CD4-positive, alpha-beta T cell treated with Interleukin-6 at 100 ng/mL for 8 hours (primary cell): ENCODE measurements at places on chromosomes 5 and 9.

DNA sequence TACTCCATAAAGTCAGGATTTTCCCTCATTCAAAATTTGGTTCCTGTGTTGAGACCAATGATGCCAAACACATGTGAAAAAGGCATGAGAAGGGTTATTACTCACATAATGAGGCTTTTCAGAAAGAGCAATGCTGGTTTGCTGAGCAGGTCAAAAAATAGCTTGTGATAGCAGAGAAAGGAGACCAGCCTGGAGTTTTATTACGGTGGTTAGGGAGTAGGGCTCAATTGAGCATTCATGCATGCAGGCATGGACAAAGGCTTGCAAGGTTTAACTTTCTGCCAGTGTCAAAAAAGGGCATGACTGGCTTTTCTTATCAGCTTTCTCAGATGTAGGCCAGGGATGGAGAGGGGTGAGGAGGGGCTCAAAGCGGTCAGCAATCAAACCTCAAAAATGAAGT, 628.3 kb downstream of the DNAH5 start:
- DNase-seq = no peak

GRCh38 chr5:172933238-172933637, 26.0 kb upstream of the RPL26L1 start:
- DNase-seq = no peak

GRCh38 chr5:96333391-96333790, 99.7 kb downstream of the PCSK1 start:
- no peak for DNase-seq

DNA sequence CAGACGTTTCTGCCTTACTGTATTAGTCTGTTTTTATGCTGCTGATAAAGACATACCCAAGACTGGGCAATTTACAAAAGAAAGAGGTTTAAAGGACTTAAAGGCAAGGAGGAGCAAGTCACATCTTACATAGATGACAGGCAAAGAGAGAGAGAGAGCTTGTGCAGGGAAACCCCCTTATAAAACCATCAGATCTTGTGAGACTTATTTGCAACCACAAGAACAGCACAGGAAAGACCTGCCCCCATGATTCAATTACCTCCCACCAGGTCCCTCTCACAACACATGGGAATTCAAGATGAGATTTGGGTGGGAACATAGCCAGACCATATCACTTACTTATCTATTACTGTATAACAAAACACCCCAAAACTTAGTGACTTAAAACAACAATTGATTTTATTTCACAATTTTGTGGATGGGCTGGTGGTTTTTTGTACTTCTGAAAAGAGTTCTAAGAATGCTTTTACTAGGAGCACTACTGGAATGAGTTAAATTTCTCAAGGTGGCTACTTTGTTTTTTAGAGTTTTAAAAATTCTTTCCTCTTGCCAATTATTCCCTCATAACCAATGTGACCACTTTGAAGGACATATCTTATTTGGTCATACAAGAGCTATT, 10.3 kb downstream of the RUSC2 start:
- no peak for DNase-seq

DNA sequence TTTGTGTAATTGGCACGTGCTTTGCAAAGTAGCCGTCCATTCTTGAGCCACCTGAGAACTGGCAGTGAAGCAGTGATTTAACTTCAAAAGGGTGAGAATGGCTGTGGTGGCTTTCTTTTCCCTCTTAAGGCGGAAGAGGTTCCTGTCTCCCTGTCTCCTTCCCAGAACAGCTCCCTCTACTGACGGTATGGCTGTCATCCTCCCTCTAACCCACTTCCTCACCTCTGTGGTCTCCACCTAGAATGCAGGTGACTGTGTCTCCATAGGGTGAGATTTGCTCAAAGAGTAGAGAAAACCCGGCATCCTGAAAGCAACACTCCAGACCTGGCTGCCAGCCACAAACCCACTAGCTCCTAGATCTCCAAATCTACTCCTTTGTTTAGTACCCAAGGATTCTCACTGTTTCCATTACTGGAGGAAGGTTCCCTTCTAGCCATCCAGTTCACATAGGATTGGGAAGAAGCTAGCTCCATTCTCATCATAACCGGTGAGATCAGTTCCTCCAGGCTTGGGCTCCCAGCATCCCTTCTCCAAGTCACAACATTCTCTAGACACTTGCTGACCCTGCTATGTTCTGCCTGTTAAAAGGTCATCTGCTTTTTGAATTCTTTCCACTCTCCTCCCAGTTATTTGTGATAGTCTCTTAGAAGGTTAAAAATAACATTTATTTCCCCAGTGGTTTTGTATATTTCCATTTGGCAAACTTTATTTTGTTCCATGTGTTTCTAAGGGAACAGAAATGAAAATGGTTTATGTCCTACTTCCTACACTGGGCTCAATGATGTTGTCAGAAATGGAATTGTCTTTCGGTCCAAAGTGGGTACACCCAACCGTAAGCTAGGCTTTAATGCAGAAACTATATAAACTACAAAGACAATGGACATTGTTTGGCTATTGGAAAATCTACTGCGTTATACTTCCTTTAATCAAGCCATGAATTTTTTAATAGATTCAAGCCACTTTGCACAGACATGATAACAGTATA, 269.4 kb downstream of the CWC27 start:
- DNase-seq = peak; percentile 40

GRCh38 chr9:10059044-10059443, 553.8 kb downstream of the PTPRD start:
- DNase-seq = no peak

GRCh38 chr9:93207326-93207814, 23.4 kb downstream of the WNK2 start:
- DNase-seq = no peak

GRCh38 chr5:163894645-163895044, 389.2 kb downstream of the MAT2B start:
- no peak for DNase-seq

DNA sequence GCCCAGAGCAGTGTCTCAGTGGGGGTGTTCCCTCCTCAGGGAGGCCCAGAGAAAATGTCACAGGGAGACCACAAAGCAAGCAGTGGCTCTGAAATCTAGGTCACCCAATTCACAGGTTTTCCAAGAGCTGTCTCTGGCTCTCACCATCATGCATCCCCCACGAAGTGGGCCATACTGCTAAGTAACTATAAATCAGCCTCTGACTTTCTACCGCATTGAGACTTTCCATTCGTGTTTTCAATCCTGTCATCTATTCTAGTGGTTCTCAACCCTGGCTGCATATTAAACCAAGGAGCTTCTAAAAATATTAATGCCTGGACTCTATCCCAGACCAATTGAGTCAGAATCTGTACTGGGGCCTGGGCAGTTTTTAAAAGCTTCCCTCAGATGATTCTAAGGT, 2.0 kb upstream of the C1QTNF3 start:
- no peak for DNase-seq

- no peak for DNase-seq
Observed at GRCh38 chr5:126587551-126588390, 7.2 kb downstream of the ALDH7A1 start.

- DNase-seq = no peak
Observed at GRCh38 chr5:168005093-168005492, 286.4 kb upstream of the WWC1 start.

GRCh38 chr5:5598547-5599113, 176.2 kb downstream of the ICE1 start:
- no peak for DNase-seq

- DNase-seq = no peak
Observed at GRCh38 chr9:101275769-101276250, 109.0 kb downstream of the BAAT start.

DNA sequence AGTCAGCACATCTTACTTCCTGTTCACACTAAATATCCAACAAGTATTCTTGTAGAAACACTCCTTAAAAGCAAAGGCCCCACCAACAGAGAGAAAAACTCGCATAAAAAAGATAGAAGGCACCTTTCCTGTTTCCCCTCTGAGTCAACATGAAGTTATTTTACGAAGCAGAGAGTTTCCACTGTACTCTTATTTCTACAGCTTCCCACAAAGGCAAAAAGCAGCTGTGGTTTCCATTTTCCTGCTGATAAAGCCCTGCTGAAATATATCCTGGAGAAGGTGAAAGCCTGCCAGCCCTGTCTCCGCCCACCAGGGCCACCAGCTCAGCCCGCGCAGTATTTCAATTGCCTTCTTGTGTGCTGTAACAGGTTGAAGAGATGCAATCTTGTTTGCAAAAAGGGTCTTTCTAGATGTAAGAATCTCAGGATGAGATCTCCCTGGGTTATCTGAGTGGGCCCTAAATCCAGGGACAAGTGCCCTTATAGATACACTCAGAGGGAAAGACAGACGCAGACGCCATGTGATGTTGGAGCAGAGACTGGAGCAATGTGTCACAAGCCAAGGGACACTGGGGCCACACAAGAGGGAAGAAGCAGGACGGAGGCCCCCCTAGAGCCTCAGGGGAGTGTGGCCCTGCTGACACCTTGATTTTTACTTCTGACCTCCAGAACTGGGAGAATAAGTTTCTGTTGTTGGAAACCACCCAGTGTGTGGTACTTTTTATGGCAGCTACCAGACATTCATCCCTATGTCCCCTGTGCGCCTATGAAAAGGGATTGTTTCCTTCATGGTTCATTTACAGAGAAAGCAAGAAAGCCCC, 19.9 kb downstream of the SEMA4D start:
- peak; percentile 74 for DNase-seq

DNA sequence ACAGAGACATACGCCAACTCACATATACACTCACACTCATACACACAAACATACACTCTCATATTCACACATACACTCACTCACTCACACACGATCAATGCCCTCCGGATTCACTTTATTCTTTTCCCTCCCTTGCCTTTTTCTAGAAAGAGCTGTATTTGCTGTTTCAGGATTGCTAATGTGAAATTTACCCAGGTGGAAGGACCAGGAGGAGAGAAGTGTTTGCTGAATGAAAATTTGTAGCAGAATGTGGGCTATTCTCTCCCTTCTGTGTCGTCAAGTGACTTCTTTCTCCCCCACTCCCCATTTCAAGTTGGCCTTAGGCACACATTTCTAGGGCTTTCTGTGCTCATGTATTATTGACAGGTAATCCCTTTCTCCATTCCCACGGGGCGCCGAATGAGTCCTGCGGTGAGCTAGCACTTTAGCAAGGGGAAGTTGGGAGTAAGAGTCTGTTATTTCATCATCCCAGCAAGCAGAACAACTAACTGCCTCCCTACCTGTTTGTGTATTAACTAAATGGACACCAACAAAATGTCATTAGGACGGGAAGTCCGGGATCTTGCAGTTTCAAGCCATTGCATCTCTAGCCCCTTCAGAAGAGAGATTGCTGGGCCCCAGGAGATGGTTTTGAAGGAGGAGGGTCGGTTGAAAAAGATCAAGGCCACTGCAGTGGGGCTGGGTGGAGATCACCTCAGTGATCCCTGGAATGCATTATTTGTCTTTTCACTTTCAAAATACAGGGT, 97.1 kb upstream of the TAF11L2 start:
- no peak for DNase-seq

- DNase-seq = no peak
Observed at GRCh38 chr5:153523211-153523610, 32.7 kb downstream of the GRIA1 start.

DNA sequence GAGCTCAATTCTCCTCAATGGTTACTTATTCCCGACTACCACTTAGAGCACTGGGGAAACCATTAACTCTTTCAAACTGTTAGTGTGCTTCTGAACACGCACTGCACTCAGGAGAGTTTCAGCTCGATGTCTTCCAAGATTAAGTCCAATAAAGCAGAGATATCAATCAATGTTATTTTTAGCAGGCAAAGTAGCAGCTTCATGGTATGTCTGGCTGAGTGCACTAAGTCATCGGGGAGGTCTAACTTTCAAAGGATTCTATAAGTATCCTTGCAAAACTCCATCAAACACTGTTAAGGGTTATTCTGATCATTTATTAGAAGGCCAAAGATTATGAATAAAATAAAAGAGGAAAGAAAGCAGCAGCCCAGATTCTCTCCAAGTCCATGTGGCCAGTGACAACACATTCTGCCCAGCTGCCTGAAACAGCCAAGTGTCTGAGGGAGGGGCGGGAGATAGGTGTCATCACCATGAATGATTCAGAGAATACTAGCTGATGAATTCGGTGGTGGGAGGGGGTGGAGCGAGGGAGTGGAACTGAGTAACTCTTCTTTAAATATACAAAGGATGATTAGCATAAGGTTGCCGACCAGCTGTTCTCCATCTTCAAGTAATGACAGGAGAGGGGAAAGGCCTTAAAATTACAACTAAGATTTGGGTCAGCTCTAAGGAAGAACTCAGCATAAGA, 21.3 kb downstream of the NREP start:
- DNase-seq = no peak

GRCh38 chr5:154221371-154221896, 30.9 kb downstream of the GALNT10 start:
- peak; percentile 72 for DNase-seq

DNA sequence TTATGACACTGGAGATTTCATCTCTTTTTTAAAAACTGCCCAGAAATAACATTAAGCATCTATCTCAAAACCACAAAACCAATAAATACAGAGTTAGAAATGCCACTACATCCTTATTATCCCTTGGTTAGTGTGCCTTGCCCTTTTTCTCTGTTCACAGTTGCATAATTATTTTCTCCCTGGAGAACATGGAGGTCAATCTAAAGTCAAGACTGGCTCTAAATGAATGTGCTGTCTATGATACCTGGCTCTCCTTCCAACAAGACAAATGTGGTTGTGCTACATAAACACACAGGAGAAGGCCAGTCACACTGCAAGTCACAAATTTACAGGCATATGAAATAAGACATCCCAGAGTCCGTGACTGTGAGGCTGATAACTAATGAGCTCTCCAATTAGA, 2.8 kb downstream of the FBN2 start:
- no peak for DNase-seq

DNA sequence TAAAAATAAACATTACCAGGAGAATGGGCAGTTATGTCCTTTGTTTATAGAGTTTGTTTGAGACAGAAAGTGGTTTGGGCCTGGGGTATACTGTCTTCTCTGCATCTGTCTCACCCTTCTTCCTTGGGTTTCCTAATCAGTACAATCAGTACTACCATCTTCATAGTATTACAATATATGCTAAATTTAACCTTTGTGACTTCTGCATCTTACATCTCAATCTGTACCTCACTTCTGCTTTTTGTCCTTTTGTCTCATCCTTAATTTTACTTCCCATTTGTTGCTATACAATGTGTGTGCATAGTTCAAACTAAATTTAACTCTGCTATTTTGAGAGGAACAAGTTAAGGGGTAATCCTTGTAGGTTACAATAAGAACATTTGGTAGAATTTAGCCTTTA, 19.6 kb downstream of the FBXO38 start:
- DNase-seq = no peak
